GM12864 (cell line): ENCODE measurements at places on chromosomes 1 and 21.

GRCh38 chr1:245578771-245579170 is 424.0 kb downstream of the KIF26B start:
- DNase-seq = no peak

- no peak for DNase-seq
Observed at GRCh38 chr21:27700974-27701614, 734.2 kb upstream of the ADAMTS5 start.

DNA sequence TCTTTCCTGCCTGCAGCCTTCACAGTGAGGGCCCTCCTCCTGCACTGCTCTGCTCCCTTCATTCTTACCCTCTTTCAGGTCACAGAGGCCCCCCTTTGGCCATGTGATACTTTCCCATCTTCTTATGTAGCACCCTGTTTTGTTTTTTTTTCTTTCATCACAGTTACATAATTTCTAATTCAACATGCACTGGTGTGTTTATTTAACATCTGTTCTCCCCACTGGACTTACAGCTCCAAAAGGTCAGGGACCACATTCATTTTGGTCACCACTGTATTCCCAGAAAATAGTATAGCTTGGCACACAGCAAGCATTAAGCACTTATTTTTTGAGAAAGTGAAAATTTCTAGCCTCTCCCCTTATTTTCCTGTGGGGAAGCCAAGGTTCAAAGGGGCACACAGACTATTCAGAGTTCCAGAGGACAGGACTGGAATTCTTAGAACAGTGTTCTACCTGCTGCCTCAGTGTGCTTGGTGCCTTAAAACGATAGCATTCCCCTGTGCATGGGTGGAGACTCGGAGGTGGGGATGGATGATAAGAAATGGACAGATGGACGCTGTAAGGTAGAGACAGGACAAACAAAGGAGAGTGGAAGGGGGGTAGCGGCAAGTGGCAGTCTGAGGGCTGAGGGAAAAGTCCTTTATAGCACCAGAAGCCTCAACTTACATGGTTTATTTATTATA is 5.3 kb downstream of the DENND2D start:
- no peak for DNase-seq

DNA sequence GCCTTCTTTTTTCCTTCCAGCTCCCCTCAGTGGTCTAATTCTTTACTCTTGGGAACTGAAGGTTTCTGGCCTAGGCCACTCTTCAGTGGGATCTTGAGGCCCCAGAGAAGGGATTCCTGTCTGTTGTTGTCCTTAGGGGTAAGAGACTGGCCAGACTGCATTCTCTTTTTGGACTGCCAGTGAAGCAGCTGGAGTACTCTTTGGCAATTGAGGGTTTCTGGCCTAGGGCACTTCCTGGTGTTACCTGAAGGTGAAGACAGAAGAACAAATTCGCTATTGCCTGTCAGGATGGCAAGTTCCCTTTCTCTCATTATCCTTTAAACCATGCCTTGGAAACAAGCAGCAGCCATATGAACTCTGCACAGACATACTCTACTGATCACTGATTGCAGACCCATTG is 286.6 kb upstream of the ZP4 start:
- no peak for DNase-seq
